Posterior vena cava (tissue), 2 donors: ENCODE measurements at places on chromosomes 2 and 18. TPM values are rescaled to one million over a fixed set of nuclear protein-coding genes. Genes with fewer than 3 reads are reported as not detected.
A peak's percentile ranks its signal among the peaks of the same experiment; 100 is the strongest.

GRCh38 chr2:129565551-129566109 is 413.8 kb upstream of the RAB6C start:
- no peak for DNase-seq

Gene IGFBP2
- total RNA-seq = 37.9 TPM

DNA sequence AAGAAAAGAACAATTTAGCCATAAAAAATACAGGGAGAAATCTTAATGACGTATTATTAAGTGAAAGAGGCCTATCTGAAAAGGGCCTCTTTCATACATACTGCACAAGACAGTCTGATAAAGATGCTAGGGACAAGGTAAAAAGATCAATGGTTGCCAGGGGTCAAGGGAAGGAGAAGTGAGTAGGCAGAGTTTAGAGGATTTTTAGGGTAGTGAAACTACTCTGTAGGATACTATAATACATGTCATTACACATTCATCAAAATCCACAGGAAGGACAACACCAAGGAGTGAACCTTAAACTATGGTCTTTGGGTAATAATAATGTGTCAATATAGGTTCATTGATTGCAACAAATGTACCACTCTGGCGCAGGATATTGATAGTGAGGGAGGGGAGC is 289.3 kb downstream of the FSIP2 start:
- no peak for DNase-seq

GRCh38 chr18:13269521-13270011 is 51.0 kb downstream of the LDLRAD4 start:
- peak; percentile 84 for DNase-seq

DNA sequence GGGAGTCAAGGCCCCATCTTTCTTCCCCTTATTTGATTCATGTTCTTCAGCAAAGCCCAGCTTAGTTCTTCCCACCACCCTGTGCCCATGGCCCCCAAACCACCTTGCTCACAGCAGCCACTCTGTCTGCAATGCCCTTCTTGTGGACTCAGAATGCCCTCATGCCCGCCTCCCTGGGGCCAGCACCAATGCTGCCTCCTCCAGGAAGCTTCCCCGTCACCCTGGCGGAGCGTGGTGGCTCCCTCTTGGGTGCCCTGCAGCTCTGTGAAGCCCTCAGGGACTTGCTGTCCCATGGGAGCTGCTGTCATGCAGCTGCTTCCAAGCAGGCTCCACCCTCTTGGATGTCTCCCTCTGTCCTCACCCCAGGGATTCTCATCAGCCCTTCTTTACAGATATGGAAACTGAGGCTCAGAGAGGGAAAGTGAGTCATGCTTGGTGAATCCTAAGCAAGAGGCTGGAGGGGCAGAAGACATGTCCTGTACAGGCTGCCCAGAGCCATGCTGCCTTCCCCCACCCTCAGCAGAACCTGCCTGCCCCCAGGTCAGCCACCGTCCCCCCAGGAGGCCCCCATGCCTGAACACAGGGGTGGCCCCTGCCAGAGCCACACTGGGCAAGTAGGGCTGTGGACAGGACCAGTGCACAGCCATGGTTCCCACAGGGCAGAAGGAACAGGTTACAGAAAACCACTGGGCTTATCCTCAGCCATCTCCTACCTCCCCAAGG is 11.8 kb upstream of the DUSP2 start:
- peak; percentile 45 for DNase-seq

DNA sequence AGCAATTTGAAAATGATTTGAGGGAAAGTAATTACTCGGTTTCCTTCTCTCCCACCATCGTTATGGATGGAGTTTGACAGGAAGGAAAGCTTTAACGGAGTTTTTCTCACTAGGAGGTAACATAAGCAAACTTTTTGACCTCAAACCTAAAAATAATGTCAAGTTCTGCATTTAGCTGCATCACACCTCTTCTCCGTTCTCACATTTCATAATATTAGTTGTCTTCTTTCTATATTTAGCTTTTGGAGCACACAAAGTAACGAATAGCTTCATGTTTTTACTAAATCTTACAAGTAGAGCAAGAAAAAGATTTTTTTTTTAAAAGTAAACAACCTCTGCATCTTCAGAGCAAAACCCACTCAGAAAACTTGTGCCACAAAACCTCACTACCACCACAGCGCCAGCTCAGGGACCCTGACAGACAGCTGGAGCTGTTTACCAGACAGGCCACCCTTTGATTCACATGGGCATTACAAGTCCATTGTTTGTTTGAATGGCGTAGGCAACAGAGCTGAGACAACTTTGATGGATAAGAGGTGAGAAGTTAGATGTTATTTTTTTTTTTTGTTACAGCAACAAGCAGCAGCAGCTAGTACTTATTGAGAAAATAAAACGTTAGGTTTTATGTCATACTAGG is 21.9 kb upstream of the ICOS start:
- no peak for DNase-seq

Gene UGT1A5
- total RNA-seq = not detected
